ENCODE measurements at places on chromosomes 2 and 18.

- no peak for DNase-seq
These were observed 163.6 kb downstream of the PTPRM start for GRCh38 chr18:7730682-7731081.

DNA sequence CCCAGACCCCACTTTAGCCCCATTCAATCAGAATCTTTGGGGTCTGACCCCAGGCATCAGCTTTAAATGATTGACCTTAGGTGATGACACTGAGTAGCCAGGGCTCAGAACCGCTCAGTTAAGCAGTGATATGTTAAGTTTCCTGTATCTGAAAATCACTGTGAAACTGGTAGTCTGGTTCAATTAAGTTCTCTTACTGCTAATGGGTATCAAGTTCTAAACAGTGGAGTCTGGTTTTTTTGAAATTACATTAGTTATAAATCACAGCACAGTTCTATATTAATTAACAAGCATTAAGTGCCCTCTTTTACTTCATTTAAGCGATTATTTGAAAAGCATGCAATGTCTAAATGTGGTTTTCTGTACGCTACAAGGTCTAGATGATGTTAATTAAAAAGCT lies 117.9 kb downstream of the HAUS1 start:
- DNase-seq, result no peak

DNA sequence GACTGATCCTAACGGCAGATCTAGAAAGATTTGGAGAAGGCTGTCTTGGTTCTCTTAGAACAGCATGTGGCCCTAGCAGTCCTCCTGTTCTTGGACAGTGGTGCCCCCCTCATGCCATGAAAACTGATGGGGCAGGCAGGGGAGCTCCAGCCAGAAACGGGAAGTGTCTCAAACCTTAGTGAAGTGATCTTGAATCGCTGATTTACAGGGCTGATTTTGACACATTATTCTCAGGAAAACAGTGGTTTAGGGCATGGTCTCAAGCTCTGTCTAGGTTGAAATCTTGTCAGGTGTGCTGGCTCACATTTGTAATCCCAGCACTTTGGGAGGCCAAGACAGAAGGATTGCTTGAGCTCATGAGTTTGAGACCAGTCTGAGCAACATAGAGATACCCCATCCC lies 37.8 kb downstream of the SRSF7 start:
- DNase-seq, result no peak

GRCh38 chr2:60976256-60976850 lies 41.2 kb upstream of the PEX13 start:
- DNase-seq, result no peak

DNA sequence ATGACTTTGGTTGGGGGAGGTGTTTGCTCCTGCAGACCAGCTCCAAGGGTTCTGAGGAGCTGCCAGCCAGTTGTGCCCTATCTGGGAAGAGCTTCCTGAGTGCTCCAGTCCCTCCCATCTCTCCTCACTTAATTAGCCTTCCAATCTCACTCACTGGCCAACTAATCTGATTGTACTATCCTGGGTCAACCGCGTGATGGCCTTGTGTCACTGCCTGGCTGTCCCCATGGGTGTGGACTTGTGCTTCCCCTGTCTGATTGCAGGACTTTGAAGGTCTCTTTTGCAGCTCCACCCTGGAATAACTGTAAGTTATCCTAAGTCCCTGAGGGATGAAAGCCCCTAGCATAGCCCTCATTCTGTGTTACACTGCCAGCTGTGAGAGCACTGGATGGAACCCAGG lies 65.0 kb downstream of the SLC4A5 start:
- no peak for DNase-seq

DNA sequence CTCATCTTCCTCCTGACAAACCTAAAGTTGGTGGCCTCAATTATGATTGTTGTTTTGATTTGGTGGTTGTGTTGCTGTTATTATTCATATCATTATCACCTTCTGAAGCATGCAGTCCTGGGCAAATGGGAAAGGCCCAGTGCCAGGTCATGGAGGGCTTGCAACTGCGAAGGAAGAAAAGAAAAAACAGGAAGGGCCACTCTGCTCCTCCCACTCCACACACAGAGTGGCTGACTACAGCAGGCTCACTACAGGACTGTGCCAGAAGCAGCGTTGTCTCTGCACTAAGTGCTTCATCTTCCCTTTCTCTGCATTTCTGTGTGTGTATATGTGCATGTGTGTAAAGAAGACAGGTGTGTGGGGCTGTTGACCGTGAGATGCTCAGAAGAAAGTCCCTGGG lies 231.9 kb downstream of the ANKRD30B start:
- DNase-seq, result no peak

DNA sequence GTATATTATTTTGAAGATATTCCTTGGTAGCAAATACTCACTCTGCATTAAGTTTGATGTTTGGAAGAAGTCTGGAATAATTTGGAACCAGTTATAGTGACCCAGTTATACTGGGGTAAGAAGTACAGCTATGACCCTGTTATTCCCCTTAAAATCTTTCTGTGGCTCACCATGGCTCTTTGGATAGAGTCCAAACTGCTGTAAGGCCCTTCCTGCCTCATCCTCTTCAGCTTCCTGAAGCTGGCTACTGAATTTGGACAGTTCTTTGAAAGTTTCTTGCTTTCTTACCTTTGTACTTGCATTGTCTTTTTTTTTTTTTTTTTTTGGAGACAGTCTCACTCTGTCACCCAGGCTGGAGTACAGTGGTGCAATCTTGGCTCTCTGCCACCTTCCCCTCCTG lies 85.6 kb downstream of the ABI2 start:
- no peak for DNase-seq

GRCh38 chr2:1605102-1606045 lies 138.9 kb downstream of the PXDN start:
- DNase-seq, result no peak

- no peak for DNase-seq
These were observed 116.9 kb downstream of the SMAD7 start for GRCh38 chr18:48833701-48834412.

DNA sequence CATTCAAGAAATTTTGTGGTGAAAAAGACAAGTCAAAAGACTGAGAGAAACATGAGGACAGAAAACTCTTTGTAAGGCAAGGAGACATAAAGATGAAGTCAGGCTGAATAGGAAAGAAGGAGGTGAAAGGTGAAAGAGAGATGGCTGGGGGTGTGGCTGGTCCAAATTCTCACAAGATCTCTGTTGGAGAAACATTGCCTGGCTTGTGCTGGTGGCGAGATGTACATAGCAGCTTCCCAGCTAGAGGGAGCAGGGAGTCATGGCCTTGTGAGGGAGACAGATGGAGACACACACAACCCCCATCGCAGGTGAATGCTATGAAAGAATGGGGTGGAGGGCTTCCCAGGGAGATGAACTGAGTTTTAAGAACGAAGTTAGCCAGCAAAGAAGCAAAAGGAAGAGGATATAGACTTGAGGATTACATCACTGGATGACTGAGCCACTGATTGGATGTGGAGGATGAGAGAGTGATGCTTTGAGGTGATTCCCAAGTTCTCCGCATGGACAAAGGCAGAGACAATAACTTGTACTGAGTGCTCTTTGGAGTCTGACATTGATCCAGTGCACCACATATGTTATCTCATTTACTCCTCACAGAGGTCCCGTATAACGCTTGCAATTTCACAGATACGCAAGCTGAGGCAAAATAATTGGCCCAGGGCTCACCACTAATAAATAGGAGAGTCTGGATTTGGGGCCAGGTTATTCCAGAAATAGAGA lies 3.7 kb upstream of the EMX1 start:
- no peak for DNase-seq

DNA sequence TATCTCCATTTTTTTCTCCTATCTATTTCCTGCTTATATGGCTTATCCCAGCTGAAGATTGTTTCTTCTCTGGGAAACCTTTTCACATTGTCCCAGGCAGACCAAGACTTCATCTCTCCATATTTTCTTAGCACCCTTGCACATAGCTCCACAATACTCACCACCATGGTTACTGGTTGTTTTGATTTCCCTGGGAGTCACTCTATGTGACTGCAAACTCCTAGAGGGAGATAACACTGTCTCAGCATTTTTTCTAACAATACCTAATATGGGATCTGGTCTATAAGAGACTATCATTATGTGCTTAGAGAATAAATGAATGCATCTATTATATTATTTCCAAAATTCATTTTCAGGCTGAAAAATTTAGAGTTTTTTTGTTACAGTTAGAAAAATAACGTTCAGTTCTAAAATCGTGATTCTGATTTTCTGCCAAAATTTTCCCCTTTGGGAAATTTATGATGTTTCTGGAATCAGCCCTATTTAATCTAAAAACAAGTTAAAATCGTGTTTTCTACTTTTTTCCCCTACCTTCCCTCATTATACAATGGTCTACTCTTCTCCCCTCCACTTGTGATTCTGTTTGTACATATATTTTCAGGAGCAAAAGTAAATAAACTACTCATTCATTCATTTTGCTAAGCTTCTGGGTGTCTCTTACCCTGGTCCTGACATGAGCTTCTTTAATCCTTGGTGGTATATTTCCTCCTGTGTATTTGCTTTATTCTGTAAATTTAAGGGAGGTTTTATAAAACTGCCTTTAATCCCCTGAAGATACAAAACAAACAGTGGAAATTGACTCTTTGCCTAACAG lies 95.4 kb downstream of the HNMT start:
- DNase-seq, result no peak

DNA sequence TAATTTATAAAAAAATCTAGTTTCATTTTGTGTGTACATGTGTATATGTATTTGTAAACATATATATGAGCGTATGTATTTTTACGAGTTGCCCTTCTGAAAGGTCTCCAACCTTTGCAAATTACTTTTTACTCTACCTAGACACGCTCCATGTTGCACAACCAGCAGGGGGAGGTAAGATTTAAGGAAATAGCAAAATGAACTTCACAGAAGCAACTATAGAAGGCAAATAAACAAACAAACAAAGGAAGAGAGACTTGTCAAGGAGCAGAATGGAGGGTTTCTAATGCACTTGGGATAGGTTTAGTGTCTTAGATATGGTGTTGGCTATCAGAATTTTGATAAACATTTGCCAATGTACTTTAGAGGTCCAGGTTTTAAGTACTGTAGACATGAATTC lies 820.5 kb upstream of the POU3F3 start:
- no peak for DNase-seq
